ENCODE measurements at places on chromosomes 12 and 14. TPM values are rescaled to one million over a fixed set of nuclear protein-coding genes. Genes with fewer than 3 reads are reported as not detected.

TAS2R20 gene
- 0.42 TPM for total RNA-seq

TMTC1 gene
- total RNA-seq, result 54.2 TPM

DNA sequence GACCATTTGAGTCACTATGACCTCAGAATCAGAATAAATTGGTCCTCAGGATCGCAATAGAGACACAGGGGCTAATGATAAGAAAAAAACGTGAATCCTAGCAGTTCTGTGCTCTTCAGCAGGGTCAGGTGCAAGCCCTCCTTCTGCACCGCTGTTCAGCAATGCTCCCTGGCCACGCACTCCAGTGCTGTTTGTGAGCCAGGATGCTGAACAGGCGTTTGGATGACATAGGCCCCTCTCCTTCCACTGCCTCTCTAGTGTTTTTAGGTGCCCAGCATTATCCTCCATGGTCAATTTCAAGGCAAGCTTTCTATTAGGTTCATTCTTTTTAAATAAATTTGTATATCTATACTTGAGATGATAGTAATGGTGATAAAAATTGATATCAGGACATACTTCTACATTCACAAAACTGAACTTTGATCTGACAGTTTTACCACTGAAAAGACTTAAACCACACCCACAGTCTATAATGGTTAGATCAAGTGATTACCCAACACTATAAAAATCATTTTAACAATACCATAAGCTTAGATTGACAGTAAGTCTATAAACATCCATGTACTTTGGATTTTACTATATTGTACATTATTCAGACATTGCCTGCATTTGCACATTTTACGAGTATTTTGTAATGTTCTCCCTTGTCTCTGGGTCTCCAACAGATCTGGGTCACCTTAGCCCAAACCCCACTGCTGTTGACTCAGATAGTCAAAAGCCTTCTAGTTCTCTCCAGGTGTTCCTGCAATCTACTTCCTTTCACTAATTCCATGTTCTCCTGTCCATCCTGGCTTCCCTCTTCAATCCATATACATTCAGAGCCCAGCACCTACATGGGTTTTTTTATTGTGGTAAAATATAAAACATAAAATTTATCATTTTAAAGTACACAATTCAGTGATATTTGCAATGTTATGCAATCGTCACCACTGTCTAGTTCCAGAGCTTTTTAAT lies 114.9 kb upstream of the COCH start:
- no peak overlapping the region for H3K27ac ChIP-seq
- no peak overlapping the region for H3K4me3 ChIP-seq
- H3K27me3 ChIP-seq, result no peaks in the 10 kb centered on the region
- H3K4me1 ChIP-seq, result no peaks in the 10 kb centered on the region
- no peaks in the 10 kb centered on the region for H3K36me3 ChIP-seq

DNA sequence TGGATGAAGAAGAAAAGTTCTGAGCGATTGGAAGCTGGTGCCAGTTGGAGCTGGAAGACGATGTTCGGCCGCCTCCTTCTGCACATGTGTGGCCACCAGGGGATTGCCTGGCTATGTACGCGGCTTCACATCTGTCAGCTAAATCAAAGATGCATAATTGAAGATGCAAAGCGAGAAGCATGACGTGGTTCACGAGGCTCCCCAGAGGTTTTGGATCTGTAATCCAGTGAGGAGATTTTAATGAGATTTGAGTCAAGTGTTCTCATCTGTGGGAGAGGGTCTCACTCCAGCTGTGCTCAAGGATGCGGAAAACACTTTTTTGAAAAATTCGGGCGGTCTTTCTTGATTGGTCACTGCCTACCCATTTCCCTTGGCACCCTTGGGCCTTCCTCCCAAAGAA lies 94.6 kb downstream of the PAX9 start:
- H3K27ac ChIP-seq, result no peak overlapping the region
- DNase-seq, result no peak
- H3K4me3 ChIP-seq, result no peak overlapping the region

CCDC38 gene
- total RNA-seq, result not detected

DNA sequence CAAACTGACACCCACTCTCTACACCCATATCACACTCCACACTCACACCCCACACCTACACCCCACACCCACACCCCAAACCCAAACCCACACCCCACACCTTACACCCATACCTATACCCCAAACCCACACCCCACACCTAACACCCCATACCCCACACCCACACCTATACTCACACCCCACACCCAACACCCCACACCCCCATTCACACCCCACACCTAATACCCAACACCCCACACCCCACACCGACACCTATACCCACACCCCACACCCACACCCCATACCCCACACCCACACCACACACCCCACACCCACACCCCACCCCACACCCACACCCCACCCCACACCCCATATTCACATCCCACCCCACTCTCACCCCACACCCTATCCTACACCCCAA lies 38.5 kb downstream of the TMEM120B start:
- H3K4me1 ChIP-seq, result peaks cover 14% of the 10 kb centered on the region
- DNase-seq, result no peak

GRCh38 chr12:114858388-114859146 lies 174.6 kb upstream of the TBX3 start:
- DNase-seq, result no peak
- no peak overlapping the region for H3K27ac ChIP-seq
- H3K4me3 ChIP-seq, result no peak overlapping the region
- no peaks in the 10 kb centered on the region for H3K36me3 ChIP-seq
- no peaks in the 10 kb centered on the region for H3K27me3 ChIP-seq

HOXC9 gene
- total RNA-seq, result not detected

GRCh38 chr14:32078858-32079216 lies 1.7 kb downstream of the ARHGAP5 start:
- DNase-seq, result no peak
- no peaks in the 10 kb centered on the region for H3K36me3 ChIP-seq
- peak overlapping the region; percentile 98 for H3K27ac ChIP-seq
- no peaks in the 10 kb centered on the region for H3K27me3 ChIP-seq
- peak overlapping the region; percentile 98 for H3K4me3 ChIP-seq
- peaks cover 71% of the 10 kb centered on the region for H3K4me1 ChIP-seq
